Thyroid gland (tissue), 4 donors: ENCODE measurements at places on chromosomes 11 and 22. TPM values are rescaled to one million over a fixed set of nuclear protein-coding genes. Genes with fewer than 3 reads are reported as not detected.
A peak's percentile ranks its signal among the peaks of the same experiment; 100 is the strongest.

DNA sequence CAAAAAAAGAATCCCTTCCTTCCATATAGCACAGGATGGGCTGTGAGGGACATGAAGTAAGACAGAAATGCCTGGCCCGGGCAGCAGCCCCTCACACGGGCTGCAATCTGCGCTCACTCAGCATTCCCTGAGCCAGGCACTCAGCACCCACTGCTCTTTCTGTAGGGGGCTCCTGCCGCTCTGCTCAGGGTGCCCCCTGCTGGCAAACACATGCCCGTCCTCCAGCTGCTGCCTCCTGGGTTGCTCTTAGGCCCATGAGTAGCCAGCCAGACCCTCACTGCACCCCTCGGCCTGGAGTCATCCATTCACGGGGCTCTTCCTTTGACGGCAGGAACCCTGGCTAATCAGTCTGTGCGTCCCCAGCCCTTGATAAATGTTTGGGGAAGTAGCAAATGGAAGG, 6.9 kb downstream of the MCAT start:
- peaks cover under 1% of the 10 kb centered on the region for H3K4me1 ChIP-seq
- DNase-seq, result peak; percentile 32
- no peak overlapping the region for H3K4me3 ChIP-seq

DNA sequence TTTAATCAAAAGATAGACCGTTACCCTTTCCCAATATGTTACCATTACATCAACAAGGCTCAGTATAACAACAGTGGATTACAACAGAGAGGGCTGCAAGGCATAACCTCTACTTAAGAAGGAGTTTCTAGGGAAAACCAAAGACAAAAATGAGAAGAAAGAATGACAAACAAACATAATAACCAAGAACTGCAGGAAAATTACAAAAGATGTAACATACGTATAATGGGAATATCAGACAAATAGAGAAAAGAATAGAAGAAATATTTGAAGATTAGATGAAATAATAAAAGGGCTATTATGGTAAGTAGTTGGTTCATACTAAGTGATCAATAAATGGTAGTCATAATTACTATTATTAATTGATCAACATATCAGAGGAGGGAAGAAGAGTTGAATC, 39.1 kb downstream of the SPON1 start:
- H3K36me3 ChIP-seq, result no peaks in the 10 kb centered on the region
- H3K27ac ChIP-seq, result no peak overlapping the region

DNA sequence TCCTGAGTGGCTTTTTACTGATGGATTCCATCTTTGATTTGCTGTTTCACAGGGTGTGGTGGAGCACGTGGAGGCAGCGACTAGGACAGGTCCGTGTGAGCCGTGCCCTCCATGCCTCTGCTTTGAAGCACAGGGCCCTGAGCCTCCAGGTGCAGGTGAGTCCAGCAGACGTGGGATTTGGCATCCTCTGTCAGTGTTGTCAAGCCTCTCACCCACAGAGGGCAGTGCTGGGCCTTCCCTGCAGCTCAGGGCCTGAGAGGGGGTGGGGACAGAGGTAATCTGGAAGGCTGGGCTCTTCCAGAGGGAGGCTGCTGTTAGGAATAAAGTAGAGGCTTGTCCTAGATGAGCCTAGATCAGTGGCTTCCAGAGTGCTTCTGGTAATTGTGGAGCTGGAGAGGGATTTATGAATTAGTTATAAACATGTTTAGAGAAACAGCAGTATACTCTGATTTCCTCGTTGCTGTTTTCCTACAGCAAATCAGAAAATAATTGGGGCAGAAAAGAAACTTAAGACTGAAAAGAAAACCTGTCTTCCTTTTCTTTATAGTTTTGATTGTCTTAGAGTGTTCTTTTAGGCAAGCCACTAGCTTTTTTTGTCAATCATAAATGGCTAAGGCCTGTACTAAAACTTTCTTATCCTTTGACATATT, 65.0 kb downstream of the SFI1 start:
- H3K27me3 ChIP-seq, result no peaks in the 10 kb centered on the region
- peak; percentile 89 for DNase-seq
- H3K4me1 ChIP-seq, result no peaks in the 10 kb centered on the region
- H3K27ac ChIP-seq, result no peak overlapping the region

- DNase-seq, result no peak
- H3K36me3 ChIP-seq, result no peaks in the 10 kb centered on the region
- H3K4me1 ChIP-seq, result no peaks in the 10 kb centered on the region
- H3K27me3 ChIP-seq, result no peaks in the 10 kb centered on the region
- H3K4me3 ChIP-seq, result no peak overlapping the region
These were observed 301.7 kb downstream of the SBF2 start for GRCh38 chr11:9992306-9992705.

- no peaks in the 10 kb centered on the region for H3K27me3 ChIP-seq
- no peak overlapping the region for H3K4me3 ChIP-seq
- DNase-seq, result no peak
- H3K27ac ChIP-seq, result no peak overlapping the region
- H3K4me1 ChIP-seq, result peaks cover 10% of the 10 kb centered on the region
These were observed 46.6 kb downstream of the RDX start for GRCh38 chr11:110249766-110250165.

SCGB1D2 gene
- not detected for total RNA-seq

MIOX gene
- total RNA-seq, result 11.3 TPM

POU2AF3 gene
- total RNA-seq, result 5.0 TPM

SAA1 gene
- total RNA-seq, result not detected

C22orf42 gene
- not detected for total RNA-seq

SCUBE2 gene
- total RNA-seq, result 4.9 TPM
